ENCODE measurements at places on chromosomes 5 and 9. TPM values are rescaled to one million over a fixed set of nuclear protein-coding genes. Genes with fewer than 3 reads are reported as not detected.

Gene SLC34A1
- total RNA-seq = 0.43 TPM

Gene LVRN
- total RNA-seq = 0.29 TPM

Gene RNF208
- 10.4 TPM for total RNA-seq

Gene ZDHHC11B
- 0.59 TPM for total RNA-seq

Gene TAF11L2
- not detected for total RNA-seq

Gene RPL37
- total RNA-seq = 1,950 TPM

Gene TMOD1
- total RNA-seq = 0.47 TPM

Gene DMRTA1
- total RNA-seq = not detected

Gene COL5A1
- 0.34 TPM for total RNA-seq

Gene RPP25L
- 38.7 TPM for total RNA-seq

Gene AGXT2
- not detected for total RNA-seq

DNA sequence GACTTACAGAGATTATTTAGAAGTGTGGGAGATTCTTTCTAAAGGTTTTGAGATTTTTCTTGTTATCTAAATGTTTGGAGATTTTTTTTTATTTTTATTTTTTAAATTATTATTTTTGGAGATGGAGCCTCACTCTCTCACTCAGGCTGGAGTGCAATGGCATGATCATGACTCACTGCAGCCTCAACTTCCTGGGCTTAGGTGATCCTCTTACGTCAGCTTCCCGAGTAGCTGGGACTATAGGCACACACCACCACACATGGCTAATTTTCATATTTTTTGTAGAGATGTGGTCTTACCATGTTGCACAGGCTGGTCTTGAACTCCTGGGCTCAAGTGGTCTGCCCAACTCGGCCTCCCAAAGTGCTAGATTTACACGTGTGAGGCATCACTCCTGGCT lies 694.5 kb downstream of the TLE1 start:
- DNase-seq = no peak
- H3K4me3 ChIP-seq = no peak overlapping the region
- H3K4me1 ChIP-seq = no peaks in the 10 kb centered on the region
- no peak overlapping the region for H3K27ac ChIP-seq

GRCh38 chr5:131163276-131164119 lies 1.6 kb downstream of the HINT1 start:
- H3K4me1 ChIP-seq = peaks cover 41% of the 10 kb centered on the region
- DNase-seq = no peak
- peak overlapping the region; percentile 98 for H3K4me3 ChIP-seq
- peaks cover 56% of the 10 kb centered on the region for H3K36me3 ChIP-seq
- H3K27me3 ChIP-seq = no peaks in the 10 kb centered on the region

DNA sequence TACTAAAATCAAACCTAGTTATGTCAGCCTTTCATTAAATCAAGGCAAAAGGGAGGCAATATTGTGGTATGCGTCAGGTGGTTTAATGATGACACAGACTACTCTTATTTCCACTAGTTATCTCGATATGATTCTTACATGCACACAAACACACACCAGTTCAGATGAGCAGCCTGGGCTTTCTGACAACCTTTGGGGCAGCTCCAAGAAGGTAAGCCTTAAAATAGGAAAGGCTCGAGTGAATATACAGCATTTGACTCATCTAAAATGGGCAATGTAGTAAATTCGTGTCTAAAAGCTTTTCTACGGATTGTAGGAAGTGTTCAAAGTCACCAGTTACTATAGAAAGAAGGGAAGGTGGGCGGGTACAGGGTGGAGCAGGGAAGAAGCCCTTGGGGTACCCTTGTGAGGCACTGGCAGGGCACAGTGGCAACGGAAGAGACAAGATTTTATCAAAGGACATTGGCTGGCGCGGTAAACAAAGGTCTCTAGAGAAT lies 1.9 kb downstream of the ANKH start:
- H3K27ac ChIP-seq = peak overlapping the region; percentile 90
- peaks cover 36% of the 10 kb centered on the region for H3K4me1 ChIP-seq
- H3K27me3 ChIP-seq = no peaks in the 10 kb centered on the region
- H3K4me3 ChIP-seq = peak overlapping the region; percentile 90

DNA sequence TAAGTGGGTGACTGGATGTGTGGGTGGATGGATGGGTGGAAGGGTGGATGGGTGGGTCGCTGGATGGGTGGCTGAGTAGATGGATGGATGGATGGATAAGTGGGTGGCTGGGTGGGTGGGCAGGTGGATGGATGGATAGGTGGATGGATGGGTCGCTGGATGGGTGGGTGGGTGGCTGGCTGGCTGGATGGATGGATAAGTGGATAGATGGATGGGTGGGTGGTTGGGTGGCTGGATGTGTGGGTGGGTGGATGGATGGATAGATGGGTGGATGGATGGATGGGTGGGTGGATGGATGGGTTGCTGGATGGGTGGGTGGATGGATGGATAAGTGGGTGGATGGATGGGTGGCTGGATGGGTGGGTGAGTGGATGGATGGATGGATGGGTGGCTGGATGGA lies 27.3 kb upstream of the CEP72 start:
- H3K27ac ChIP-seq = no peak overlapping the region
- H3K4me3 ChIP-seq = no peak overlapping the region
- peaks cover 27% of the 10 kb centered on the region for H3K27me3 ChIP-seq
- no peak for DNase-seq
- H3K36me3 ChIP-seq = no peaks in the 10 kb centered on the region

GRCh38 chr9:17477816-17478215 lies 101.0 kb upstream of the SH3GL2 start:
- H3K27me3 ChIP-seq = no peaks in the 10 kb centered on the region
- no peak for DNase-seq
- H3K4me3 ChIP-seq = no peak overlapping the region
- no peaks in the 10 kb centered on the region for H3K36me3 ChIP-seq
- H3K27ac ChIP-seq = no peak overlapping the region

- H3K4me1 ChIP-seq = peaks cover 8% of the 10 kb centered on the region
- H3K27ac ChIP-seq = no peak overlapping the region
- no peaks in the 10 kb centered on the region for H3K27me3 ChIP-seq
- H3K36me3 ChIP-seq = no peaks in the 10 kb centered on the region
Observed at GRCh38 chr5:150068472-150068871, 17.9 kb downstream of the CSF1R start.

- no peak overlapping the region for H3K4me3 ChIP-seq
- H3K4me1 ChIP-seq = peaks cover 3% of the 10 kb centered on the region
- peaks cover under 1% of the 10 kb centered on the region for H3K27me3 ChIP-seq
Observed at GRCh38 chr5:112594095-112594850, 143.4 kb upstream of the APC start.

DNA sequence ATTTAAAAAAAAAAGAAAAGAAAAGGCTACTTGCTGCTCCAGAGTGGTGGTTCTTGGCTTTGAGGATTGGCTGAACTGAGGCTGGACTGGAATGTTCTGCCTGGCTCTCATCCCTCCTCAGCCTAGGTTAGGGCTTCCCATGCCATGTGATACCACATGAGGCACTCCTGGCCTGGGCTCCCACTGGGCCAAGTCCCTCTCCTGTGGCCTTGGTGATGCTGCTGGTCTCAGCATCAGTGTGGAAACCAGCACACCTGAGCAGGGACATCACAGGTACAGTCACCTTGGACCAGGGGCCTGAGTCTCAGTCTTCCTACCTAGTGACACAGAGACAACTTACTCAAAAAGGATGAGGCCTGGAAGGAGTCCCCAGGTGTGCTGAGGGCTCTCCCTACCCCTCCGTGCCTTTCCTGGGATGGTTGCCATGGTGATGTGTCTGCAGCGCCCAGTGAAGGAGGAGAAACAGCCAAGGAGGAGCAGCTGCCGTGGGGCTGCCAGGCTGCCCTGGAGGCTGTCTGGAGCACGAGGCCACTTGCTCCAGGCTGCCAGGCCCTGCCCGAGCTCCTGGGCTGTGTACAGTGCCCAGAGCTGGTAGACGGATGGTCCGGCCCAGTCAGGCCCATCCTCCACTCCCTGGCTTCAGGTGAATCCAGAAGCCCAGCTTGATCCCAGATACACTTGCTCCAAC lies 71.0 kb downstream of the WNK2 start:
- H3K36me3 ChIP-seq = no peaks in the 10 kb centered on the region
- H3K4me1 ChIP-seq = no peaks in the 10 kb centered on the region
- H3K27ac ChIP-seq = no peak overlapping the region
- no peaks in the 10 kb centered on the region for H3K27me3 ChIP-seq
- no peak overlapping the region for H3K4me3 ChIP-seq
- no peak for DNase-seq

DNA sequence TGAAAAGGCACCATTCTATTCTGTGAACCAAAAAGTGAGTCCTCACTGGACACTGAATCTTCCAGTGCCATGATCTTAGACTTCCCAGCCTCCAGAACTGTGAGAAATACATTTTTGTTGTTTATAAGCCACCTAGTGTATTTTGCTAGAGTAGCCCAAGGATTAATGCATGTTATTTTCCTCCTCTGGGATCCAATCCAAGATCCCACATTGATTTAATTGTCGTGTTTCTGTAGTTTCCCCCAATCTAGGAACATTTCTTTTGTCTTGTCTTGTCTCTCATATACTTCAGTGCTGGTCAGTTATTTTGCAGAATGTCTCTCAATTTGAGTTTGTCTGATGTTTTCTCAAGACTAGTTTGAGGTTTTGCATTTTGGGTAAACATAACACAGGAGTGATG lies 36.4 kb downstream of the GDNF start:
- H3K27ac ChIP-seq = no peak overlapping the region
- DNase-seq = no peak
- H3K4me1 ChIP-seq = no peaks in the 10 kb centered on the region
- peaks cover 10% of the 10 kb centered on the region for H3K27me3 ChIP-seq
- H3K4me3 ChIP-seq = no peak overlapping the region

GRCh38 chr9:3931996-3932906 lies 367.6 kb downstream of the GLIS3 start:
- no peaks in the 10 kb centered on the region for H3K36me3 ChIP-seq
- H3K4me3 ChIP-seq = no peak overlapping the region
- no peak for DNase-seq
- H3K4me1 ChIP-seq = peaks cover 15% of the 10 kb centered on the region
- no peak overlapping the region for H3K27ac ChIP-seq

DNA sequence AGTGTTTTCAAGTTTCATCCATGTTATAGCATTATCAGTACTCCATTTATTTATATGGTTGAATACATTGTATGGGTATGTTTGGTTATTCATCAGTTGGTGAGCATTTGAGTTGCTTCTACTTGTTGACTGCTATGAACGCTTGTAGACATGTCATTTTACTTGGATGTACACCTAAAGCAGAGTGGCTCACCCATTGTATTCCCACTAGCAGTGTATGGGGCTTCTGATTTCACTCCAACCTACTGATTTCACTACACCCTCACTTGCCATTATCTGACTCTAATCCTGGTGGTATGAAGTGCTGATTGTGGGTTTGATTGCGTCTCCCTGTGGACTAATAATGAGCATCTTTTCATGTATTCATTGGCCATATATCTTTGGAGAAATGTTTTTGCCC lies 9.5 kb downstream of the NPM1 start:
- DNase-seq = no peak
- H3K4me3 ChIP-seq = peak overlapping the region; percentile 50
- peaks cover 68% of the 10 kb centered on the region for H3K4me1 ChIP-seq
- H3K27ac ChIP-seq = peak overlapping the region; percentile 59
- H3K36me3 ChIP-seq = peaks cover 91% of the 10 kb centered on the region

- no peaks in the 10 kb centered on the region for H3K36me3 ChIP-seq
- H3K27me3 ChIP-seq = peaks cover 2% of the 10 kb centered on the region
- DNase-seq = no peak
- no peak overlapping the region for H3K27ac ChIP-seq
Observed at GRCh38 chr5:171614971-171615653, 170.5 kb upstream of the SMIM23 start.

DNA sequence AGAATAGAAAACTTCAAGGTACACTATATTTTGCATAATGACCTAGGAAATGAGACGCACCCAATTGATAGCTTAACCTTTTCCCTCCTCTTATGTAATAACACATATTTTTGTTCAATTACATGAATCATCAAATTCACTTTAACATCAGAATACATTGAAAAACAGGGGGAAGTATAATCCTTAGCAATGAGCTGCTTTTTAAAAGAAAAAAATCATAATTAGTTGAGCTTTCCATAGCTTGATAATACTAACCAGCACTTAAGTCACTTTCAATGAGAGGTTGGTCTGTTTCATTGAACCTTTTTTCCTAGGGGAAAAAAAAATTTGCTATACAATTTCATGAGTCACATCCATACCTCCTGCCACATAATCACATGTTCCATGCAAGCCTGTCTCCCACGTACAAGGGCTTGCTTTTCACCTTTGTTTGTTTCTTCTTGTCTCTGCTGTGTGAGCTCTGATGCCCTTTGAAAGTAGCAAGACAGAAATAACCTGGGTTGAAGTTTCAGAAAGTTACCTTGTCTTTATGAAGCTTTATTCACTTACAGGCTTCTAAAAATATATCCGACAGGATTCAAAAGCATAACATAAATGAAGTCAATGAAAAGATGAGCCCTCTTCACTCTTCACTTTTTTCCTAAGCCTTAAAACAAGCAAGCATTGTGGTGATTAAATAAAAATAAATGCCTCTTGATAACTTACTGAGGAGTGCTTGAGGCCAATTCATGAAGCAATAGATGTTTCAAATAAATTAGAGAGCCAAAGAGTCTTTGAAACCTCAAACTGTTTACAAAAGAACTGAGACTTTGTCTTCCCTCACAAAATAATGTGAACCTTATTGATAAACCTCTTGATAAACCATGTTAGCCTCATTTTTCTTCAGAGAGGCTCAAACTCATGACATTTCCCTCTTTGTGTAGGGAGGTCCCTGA lies 108.5 kb downstream of the FEM1C start:
- peaks cover 2% of the 10 kb centered on the region for H3K4me1 ChIP-seq
- no peak for DNase-seq
- no peak overlapping the region for H3K27ac ChIP-seq
- H3K36me3 ChIP-seq = no peaks in the 10 kb centered on the region
- peaks cover 14% of the 10 kb centered on the region for H3K27me3 ChIP-seq

GRCh38 chr5:77418601-77419581 lies 73.2 kb downstream of the WDR41 start:
- DNase-seq = no peak
- H3K27ac ChIP-seq = no peak overlapping the region
- H3K4me1 ChIP-seq = no peaks in the 10 kb centered on the region

DNA sequence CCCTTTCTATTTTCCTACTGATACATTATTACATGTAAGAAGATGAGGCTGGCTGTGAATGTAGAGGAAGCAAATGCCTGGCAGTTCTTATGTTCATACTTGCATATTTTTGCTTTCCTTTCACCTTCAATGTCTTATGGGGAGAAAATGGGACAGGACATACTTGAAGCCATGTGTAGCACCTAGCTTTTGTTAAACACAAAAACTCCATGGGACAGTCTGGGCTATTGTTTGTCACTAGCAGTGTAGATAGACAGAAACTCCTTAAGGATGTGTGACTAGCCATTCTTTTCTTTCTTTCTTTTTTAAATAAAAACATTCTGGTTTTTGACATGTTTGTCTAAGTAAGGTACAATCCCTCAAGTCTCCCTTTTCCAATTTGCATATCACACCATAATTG lies 122.7 kb downstream of the ARL15 start:
- H3K36me3 ChIP-seq = no peaks in the 10 kb centered on the region
- H3K4me1 ChIP-seq = no peaks in the 10 kb centered on the region
- H3K27ac ChIP-seq = no peak overlapping the region
- H3K27me3 ChIP-seq = no peaks in the 10 kb centered on the region

Measured in activated CD8-positive, alpha-beta T cell treated with anti-CD3 and anti-CD28 coated beads for 36 hours (primary cell).